ENCODE measurements at places on chromosomes 4 and X. TPM values are rescaled to one million over a fixed set of nuclear protein-coding genes. Genes with fewer than 3 reads are reported as not detected.
A peak's percentile ranks its signal among the peaks of the same experiment; 100 is the strongest.

The STPG2 gene
- total RNA-seq, result 0.22 TPM

The PLAC8 gene
- total RNA-seq, result 0.75 TPM

The EPHA5 gene
- total RNA-seq, result 0.13 TPM

The ABCG2 gene
- 0.75 TPM for total RNA-seq

The NDST4 gene
- total RNA-seq, result not detected

The OPN1MW3 gene
- total RNA-seq, result not detected

The USP17L28 gene
- not detected for total RNA-seq

The SORBS2 gene
- total RNA-seq, result 819 TPM

The CORIN gene
- total RNA-seq, result 65.0 TPM

GRCh38 chr4:169723207-169723965, 34.4 kb downstream of the HPF1 start:
- no peak for DNase-seq

DNA sequence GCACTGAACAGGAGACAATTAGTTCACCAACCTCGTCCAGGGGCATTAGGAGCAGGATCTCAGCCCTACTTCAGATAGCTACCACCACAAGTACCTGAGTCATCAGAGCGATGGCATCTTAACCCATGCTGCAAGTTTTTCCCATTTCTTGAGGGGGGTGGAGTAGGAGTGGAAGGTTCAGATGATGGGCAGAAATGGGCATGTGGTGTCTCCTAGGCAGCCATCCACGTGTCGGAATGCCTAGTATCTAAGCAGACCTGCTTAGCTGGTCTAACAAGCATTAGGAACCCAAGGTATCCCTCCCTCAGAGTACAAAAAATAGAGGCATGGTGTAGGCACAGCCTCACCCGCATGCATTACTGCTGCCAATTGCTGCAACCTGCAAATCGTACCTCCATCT, 159.1 kb upstream of the DGKK start:
- no peak for DNase-seq

- peak; percentile 66 for DNase-seq
Observed at GRCh38 chr4:20253735-20254409, 2.2 kb downstream of the SLIT2 start.

DNA sequence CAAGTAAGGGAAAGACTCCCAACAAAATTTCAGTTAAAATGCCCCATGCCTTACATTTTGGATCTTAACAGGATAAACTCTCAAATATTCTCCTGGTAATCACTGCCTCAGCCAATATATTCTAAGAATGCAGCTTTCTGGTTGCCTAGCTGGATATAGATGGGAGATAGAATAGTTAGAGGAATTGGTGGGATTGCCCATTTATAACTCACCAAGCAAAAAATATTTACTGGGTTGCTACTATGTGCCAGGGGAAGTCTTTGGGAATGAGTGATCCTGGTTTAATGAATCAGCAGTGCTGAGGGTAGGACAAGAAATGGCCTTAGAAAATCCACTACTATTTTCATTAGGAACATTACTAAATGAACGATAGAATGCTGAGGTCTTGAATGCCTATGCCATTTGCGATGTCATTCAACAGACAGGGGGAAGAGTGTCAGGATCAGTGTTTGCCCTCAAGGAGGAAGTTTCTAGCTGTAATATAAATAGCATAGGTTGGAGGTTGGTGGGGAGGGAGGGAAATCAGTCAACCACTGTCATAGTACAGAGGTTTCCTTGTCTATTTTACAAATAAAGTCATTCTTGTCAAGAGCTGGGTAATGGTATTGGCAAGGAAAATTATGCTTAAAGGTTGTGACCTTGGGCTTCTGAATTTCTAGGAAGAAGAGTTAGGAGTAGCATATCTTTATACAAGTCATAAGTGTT, 63.5 kb downstream of the ENOPH1 start:
- no peak for DNase-seq

DNA sequence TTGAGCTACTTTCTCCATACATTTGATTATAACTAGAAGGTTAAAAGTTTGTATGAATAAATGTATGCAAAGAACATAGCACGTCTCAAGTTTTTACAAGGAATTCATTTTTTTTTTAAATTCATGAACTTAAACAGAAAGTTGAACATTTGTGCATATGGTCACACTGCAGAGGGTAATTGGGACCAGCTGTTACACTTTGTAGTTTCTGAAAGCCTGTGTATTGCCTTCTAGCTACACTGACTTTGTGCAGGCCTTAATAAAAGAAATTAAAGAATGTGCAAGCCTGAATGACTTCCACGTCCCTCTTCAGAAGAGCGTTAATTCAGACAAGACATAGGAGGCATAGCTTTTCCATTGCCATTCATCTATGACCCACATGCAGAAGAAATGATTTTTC, 153.1 kb upstream of the PCDH18 start:
- no peak for DNase-seq

DNA sequence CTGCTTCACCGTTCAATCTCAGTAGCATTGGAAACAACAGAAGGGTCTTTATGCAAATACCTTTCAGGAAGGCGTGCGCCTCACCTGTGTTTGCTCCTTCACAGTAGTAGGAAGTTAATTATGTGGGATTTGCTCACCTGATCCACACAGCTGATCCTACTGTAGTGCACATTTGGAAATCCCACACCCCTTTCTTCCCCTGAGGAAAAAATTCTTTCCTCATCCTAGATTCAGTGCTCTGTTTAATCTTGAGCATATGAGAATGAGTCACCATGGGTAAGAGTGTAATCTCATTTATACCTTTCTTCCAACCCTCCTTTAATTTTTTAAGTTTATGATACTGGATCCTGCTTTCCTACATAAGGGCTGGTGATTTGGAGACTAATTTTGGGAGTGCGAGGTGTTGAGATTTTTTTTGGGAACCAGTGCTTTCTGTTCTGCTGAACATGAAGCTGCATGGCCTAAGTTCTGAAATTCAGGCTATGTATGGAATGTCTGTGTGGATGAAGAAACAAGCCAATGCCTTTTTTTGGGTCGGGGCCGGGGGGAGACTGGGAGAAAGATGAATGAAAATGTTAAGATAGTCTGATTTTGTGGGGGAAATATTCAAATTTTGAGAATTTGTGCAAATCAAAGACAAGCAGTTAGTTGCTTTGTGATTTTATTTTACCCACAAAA, 19.0 kb downstream of the GAB1 start:
- DNase-seq, result no peak

- no peak for DNase-seq
Observed at GRCh38 chrX:55484948-55485347, 4.7 kb downstream of the USP51 start.

- DNase-seq, result no peak
Observed at GRCh38 chrX:130413415-130413814, 11.6 kb downstream of the RBMX2 start.

DNA sequence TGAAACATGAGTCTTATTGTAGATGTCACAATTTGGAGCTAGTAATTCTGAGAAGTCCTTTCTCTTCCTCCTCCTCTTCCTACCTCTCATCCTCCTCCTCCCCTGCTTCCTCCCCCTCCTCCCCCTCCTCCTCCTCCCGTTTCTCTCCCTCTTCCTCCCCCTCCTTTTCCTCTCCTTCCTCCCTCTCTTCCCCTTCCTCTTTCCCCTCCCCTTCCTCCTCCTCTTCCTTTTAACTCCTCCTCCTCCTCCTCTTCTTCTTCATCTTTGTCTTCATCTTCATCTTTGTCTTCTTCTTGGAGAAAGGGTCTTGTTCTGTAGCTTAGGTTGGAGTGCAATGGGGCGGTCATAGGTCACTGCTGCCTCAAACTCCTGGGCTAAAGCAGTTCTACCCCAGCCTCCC, 161.8 kb downstream of the PCDH7 start:
- DNase-seq, result no peak

- no peak for DNase-seq
Observed at GRCh38 chr4:74583089-74583700, 138.3 kb downstream of the AREG start.

DNA sequence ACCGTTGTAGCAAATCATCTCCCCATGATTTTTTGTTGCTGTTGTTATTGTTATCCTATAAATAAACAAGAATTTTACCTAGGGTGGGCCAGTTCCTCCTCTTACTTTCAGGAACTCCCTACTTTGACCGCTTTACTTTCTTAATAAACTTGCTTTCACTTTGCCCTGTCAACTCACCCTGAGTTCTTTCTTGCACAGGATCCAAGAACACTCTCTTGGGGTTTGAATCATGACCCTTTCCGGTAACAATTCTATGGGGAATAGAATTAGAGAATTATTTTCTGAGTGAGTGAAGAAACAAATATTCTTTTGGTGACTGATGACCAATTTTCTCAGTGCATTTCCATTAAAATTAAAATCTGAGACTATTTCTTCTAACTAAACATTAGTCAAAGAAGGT, 584.0 kb upstream of the TENM3 start:
- no peak for DNase-seq

- no peak for DNase-seq
Observed at GRCh38 chr4:161554372-161554990, 609.3 kb downstream of the FSTL5 start.

GRCh38 chr4:14087459-14087858, 459.9 kb upstream of the BOD1L1 start:
- no peak for DNase-seq

- no peak for DNase-seq
Observed at GRCh38 chr4:122845760-122846159, 19.1 kb downstream of the FGF2 start.

- DNase-seq, result no peak
Observed at GRCh38 chrX:45322382-45322781, 121.7 kb upstream of the DIPK2B start.

GRCh38 chr4:128388352-128388630, 100.7 kb upstream of the PGRMC2 start:
- no peak for DNase-seq

GRCh38 chr4:6470502-6471306, 1.7 kb downstream of the PPP2R2C start:
- peak; percentile 80 for DNase-seq

- DNase-seq, result no peak
Observed at GRCh38 chr4:42642845-42643615, 13.9 kb downstream of the ATP8A1 start.

DNA sequence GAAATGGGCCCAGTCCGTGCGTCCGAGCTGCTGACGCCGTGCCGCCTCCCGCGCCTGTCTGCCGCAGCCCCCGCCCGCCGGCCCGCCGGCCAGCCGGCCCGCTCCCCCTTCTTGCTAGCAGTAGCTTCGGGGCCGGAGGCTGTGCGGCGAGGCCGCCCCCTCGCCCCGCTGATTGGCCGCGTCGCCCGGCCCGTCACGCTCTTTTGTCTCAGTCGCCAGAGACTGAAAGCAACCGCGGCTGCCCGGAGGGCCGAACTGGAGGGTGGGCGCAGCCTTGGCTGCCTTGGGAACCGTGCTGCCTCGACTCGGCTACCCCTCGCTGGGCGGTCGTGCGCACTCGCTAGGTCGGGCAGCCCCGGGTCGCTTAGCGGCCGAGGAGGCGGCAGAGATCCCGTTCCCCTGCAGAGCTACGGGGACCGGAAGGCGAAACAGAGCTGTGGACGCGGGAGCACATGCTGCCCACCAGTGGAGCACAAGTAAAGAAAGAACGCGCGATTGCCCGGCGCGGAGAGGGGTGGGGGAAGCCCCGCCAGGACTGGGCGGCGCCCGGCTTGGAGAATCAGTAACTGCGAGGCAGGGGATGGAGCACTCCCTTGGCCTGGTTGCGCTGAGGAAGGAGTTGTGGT, at the start of gene ZCCHC18:
TSS of gene ZCCHC18 (plus strand) at position 198 of the 626 bp plus-strand sequence. CDS start 1,589 bp downstream, outside the sequence.
- DNase-seq, result peak; percentile 67
